ENCODE measurements at places on chromosomes 13 and 19. TPM values are rescaled to one million over a fixed set of nuclear protein-coding genes. Genes with fewer than 3 reads are reported as not detected.

GRCh38 chr13:110499621-110500281, 61.8 kb downstream of the RAB20 start:
- no peak for DNase-seq

GRCh38 chr19:5949792-5950305, 28.1 kb downstream of the RANBP3 start:
- no peak for DNase-seq

DNA sequence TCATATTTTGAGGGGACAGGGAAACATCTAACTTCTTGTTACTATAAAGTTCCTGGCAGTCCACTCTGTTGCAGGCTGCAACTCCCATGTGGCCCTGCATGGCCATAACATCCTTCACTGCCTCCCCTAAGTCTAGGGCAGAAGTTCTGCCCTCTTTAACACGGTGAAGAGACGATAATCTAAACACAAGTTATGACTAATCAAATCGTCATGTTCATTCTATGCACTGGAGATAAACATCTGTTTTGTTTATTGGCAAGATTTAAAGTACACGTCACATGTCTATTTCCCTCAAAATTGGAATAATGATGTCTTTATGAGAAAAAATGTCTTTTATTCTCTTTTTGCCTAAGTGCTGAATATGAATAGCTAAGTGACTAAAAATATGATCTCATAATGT, 1629.4 kb downstream of the PCDH9 start:
- no peak for DNase-seq

DNA sequence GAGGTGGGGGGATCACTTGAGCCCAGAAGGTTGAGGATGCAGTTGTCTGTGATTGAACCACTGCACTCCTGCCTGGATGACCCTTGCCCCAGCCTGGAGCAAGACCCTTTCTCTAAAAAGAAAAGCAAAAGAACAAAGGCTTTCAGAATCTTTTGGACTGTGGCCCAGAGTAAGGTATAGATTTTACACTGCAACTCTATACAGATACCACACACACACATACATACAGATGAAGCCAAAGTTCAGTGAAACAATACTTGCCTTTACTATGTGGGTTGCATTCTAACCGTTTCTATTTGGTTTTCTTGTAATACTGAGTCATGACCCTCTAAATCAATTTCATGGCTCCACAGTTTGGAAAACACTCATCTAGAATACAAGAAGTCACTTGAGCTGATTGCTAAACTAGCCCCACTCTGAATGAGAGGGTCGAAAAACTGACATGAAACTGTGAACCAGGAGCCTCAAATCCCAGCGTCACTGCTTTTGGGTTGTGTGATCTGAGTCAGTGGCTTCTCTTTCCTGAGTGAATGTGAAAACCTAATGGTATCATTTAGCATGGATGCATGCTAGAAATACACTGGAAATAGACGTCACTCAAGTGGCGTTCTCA, 756.1 kb downstream of the UQCRFS1 start:
- DNase-seq, result no peak

- no peak for DNase-seq
These were observed 7.6 kb downstream of the CALM3 start for GRCh38 chr19:46608581-46609345.

GRCh38 chr13:49731766-49732165, 40.5 kb upstream of the EBPL start:
- DNase-seq, result no peak

The SKA3 gene
- 61.8 TPM for total RNA-seq

The AMER2 gene
- 0.04 TPM for total RNA-seq

DNA sequence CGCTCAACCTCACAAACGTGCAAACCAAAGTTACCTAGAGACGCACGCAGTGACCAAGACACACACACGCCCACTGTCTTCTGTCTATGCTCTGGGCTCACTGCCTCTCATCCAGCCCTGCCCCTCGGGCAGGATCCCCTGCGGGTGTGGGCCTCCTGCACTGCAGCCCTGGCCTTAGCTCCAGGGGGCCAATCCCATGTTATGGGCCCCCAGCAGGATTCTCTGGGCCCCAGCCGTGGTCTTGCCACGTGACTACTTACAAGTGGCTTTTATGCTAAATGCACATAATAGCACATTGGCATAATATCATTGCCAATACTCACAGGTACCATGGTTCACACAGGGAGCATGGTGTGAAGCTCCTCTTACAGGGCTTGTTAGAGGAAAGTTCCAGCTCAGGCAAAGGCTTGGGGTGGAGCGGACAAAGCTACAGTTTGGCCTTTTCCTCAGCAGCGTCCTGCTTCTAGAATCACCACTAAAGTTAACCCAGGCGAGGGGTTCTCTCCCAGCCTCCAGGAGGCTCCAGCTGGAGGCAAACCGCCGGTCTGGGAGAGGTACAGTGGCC, 37.4 kb downstream of the CEBPA start:
- DNase-seq, result no peak

GRCh38 chr19:7391218-7391670, 42.5 kb downstream of the ARHGEF18 start:
- DNase-seq, result no peak

DNA sequence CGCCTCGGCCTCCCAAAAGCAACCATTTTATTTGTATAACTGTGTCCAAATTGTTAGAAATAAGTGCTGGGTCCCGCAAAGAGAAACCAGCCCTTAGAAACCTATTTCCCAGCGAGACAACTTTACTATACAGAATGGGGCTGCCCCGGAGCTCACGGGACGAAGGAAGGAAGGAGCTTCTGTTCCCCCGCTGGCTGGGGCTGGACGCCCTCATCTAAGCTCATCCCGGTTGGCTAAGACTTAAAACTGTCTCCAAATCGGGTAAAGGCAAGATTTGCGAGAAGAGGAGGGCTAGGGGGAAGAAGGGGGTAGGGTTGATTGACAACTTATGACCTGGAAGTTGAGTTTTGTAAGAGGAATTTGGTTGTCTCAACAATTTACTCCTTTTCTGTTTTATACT, 12.3 kb upstream of the BSG start:
- DNase-seq, result no peak

- DNase-seq, result no peak
These were observed 425.9 kb upstream of the ATXN8OS start for GRCh38 chr13:69681722-69682121.

The CACNA1A gene
- total RNA-seq, result 7.9 TPM

GRCh38 chr13:96844616-96845015, 149.7 kb downstream of the OXGR1 start:
- no peak for DNase-seq

GRCh38 chr19:49911381-49912145, 14.9 kb upstream of the IL4I1 start:
- DNase-seq, result no peak

DNA sequence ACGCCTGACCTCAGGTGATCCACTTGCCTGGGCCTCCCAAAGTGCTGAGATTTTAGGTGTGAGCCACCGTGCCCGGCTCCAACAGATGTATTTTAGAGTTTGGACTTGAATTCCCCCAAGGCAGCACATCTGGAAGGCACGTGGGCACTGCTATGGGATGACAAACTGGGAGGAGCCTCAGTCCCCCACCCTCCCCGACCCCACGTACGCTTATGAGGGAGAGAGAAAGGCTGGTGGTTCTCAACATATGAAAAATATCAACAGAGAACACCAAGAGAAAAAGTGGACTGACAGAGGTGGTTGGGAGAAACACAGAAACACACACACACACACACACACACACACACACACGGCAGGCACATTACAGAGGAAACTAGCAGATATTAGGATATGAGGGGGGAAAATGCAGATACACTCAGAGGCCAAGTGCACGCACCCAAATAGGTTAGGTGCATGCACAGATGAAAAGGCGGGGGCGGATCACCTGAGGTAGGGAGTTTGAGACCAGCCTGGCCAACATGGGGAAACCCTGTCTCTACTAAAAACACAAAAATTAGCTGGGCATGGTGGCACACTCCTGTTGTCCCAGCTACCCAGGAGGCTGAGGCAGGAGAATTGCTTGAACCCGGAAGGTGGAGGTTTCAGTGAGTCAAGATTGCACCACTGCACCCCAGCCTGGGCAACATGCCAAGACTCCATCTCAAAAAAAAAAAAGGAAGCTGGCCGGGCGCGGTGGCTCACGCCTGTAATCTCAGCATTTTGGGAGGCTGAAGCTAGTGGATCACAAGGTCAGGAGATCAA, 3.2 kb downstream of the STX10 start:
- DNase-seq, result no peak

- DNase-seq, result no peak
These were observed 121.9 kb upstream of the MLNR start for GRCh38 chr13:49098198-49098597.

The SLC7A10 gene
- total RNA-seq, result 2.5 TPM

The ZNF578 gene
- 5.3 TPM for total RNA-seq

The SYNE4 gene
- total RNA-seq, result 20.4 TPM

The C13orf42 gene
- 18.1 TPM for total RNA-seq

DNA sequence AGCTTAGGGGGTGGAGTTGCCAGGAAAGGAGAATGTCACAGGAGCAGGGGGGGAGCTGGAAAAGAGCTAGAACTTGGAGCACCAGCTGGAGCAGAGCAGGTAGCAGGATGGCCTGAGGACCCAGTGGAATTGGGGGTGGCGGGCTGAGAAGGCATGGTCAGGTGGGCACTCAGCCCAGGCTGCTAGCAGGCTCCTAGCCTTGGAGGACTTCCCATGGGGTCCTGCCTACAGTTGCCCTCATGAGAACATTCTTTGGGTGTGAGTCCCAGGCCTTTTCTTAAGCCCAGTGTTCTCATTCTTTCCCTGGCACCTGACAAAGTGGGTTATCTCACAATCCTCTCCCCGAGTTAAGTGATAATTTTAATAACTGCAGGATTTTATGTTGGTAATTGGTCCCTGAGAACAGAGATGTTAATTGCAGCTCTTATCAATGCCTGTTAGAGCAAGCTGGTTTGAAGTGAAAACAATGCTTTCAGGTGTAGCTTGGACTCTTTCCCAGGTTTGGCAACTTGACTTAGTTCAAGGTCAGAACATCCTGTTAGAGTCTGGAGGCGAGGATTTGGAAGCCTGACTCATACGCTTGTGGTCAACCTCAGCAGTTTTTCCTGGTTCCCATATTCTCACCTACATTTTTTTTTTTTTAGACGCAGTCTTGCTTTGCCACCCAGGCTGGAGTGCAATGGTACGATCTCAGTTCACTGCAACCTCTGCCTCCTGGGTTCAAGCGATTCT, 18.1 kb upstream of the OLFM4 start:
- DNase-seq, result no peak

The PVR gene
- 30.5 TPM for total RNA-seq

- no peak for DNase-seq
These were observed 445.4 kb downstream of the DCT start for GRCh38 chr13:94033830-94034642.

GRCh38 chr13:73235385-73235784, 176.6 kb downstream of the KLF5 start:
- DNase-seq, result no peak

The ZNF835 gene
- total RNA-seq, result 0.18 TPM

- DNase-seq, result no peak
These were observed 82.4 kb upstream of the DACH1 start for GRCh38 chr13:71949441-71949840.

The SLAIN1 gene
- 23.4 TPM for total RNA-seq

The WASF3 gene
- 22.2 TPM for total RNA-seq

GRCh38 chr13:82702513-82702912, 1179.8 kb downstream of the SLITRK1 start:
- no peak for DNase-seq

- no peak for DNase-seq
These were observed 423.5 kb downstream of the ZNF536 start for GRCh38 chr19:30795727-30796126.

DNA sequence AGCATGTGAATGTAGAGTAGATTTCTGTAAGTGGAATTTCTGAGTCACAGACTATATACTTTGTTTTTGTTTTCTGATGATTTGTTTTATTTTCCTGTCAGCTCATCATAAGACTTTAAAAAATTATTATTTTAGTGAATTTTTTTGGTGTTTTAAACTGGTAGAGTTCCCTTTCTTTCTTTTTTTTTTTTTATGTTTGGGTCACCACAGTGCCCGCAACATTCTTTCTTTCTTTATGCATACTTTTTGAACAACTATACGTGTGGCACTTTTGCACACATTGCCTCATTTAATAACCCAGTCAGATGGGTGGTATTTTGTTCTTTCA, 46.0 kb downstream of the WDFY2 start:
- no peak for DNase-seq

DNA sequence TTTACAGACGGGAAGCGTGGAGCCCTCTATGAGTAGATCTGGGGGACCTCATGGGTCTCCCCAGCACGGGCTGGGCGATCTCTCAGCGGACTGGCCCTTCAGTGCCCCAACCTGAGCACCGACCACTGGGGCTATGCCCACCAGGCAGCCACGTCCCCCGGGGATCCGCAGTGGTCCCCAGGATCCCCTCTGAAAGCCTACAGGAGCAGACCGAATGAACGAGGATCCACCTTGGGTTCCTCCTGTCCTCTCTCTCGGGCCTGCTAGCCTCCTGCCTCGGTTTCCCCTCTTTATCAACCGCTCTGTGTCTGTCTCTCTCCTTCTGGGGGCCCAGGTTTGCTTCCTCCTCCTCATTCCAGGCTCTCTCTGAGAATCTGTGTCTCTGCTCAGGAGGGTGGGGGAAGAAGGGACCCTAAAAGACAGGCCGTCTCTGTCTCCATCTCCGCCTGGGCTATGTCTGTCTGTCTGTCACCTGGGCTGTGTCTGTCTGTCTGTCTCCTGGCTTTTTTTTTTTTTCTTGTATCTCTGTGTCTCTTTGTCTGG, 2.0 kb upstream of the MEIS3 start:
- no peak for DNase-seq

GRCh38 chr13:47420568-47420967, 523.7 kb upstream of the HTR2A start:
- no peak for DNase-seq

Data from H9 (cell line).